ENCODE measurements at places on chromosomes 12 and 14.

DNA sequence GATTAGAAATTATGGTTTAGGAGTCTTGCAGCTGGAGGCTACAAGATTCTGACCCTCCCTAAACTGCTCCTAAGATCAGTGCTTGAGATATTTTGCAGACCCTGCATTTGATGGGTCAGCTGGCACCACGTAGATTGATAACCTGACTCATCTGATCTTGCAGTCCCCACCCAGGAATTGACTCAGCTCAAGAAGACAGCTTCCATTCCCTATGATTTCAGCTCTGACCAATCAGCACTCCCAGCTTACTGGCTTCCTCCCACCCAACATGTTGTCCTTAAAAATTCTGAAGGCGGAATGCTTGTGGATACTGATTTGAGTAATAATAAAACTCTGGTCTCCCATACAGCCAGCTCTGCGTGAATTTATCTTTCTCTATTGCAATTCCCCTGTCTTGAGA is 23.2 kb upstream of the MTHFD1 start:
- DNase-seq, result no peak

DNA sequence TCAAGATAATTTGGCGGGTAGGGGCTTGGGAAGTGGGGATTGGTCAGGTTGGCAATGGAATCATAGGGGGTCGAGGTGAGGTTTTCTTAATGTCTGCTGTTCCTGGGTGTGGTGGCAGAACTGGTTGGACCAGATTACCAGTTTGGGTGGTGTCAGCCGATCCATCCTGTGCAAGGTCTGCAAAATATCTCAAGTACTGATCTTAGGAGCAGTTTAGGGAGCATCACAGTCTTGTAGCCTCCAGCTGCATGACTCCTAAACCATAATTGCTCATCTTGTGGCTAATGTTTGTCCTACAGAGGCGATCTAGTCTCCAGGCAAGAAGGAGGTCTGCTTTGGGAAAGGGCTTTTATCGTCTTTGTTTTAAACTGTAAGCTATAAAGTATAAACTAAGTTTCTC is 868.4 kb downstream of the DIO2 start:
- DNase-seq, result no peak

- no peak for DNase-seq
These were observed 1296.9 kb upstream of the SEL1L start for GRCh38 chr14:82830596-82830995.

GRCh38 chr14:96297000-96297399 is 41.0 kb downstream of the BDKRB1 start:
- DNase-seq, result no peak

DNA sequence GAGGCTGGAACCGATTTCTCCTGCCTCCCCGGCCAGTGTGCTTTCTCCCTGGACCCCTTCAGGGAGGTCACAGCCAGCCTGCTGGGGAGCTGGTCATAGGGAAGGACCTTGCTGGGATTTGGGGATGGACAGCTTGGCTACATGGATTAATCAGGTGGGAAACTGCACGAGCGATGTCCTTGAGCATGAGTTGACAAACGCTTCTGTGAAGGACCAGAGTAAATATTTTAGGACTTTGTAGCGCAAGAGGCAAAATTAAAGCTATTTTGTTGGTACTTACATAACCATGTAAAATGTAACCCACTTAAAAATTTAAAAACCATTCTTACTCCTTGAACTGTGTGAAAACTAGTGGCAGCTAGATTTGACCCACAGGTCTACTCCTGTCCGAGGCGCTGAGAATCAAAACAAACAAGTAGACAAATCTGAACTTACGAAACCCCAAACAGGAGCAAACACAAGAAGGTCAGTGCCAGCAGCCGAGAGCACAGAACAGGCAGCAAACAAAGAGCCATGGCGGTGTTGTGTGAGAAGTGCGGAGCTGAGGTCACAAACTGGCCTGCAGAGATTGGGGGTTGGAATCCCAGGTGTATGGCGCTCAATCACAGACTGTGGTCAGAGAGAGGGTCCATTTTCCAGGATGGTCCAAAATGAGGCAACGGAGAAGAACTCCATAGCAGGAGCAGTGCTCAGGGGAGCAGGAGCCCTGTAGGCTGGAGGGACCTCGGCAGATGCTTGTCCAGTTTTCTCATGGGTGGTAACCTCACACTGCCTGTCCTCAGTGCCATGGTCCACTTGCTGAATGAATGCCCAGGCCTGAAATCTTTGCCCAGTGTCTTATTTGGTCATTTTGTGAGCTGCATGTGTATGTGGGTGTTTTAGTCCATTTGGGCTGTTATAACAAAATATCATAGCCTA is 79.2 kb upstream of the CLMN start:
- no peak for DNase-seq

DNA sequence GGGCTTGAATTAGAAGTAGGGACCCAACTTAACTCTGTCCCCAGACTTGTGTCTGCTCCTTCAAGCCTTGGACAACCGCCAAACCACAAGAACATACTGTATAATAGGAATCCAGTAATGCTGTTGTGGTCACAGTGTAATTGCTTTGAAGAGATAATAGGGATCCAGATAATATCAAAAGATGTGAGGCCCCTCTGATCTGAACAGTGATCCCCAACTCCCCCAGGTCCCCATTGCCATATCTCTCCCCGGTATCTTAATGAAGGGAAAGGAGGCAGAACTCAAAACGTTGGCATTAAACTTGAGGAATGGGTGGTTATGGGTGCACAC is 8.5 kb upstream of the PLEKHH1 start:
- DNase-seq, result no peak

- no peak for DNase-seq
These were observed 1.4 kb downstream of the PTPRR start for GRCh38 chr12:70919176-70919575.

- no peak for DNase-seq
These were observed 9.2 kb upstream of the TIGAR start for GRCh38 chr12:4311776-4312175.

- no peak for DNase-seq
These were observed 232.9 kb upstream of the CPNE8 start for GRCh38 chr12:39138268-39138667.

DNA sequence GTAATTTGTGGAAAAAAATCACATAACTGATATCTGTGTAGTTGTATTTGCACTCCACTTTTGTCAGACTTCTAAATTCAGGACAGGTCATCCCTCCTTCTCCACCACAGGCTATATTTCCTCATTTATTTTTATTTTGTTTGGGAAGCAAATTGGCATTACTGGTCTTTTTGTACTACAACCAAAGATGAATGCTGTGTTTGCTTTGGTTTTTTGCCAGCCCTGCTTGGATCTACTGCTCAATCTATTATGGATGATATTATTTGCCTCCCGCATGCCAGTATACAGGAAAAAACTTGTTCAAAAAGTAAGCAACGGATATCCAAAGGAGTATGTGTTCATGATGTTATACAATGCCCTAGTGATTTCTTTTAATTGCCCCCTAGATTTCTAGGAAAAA is 948.8 kb downstream of the TRHDE start:
- DNase-seq, result no peak

- no peak for DNase-seq
These were observed 20.5 kb downstream of the DERA start for GRCh38 chr12:15931590-15932053.

DNA sequence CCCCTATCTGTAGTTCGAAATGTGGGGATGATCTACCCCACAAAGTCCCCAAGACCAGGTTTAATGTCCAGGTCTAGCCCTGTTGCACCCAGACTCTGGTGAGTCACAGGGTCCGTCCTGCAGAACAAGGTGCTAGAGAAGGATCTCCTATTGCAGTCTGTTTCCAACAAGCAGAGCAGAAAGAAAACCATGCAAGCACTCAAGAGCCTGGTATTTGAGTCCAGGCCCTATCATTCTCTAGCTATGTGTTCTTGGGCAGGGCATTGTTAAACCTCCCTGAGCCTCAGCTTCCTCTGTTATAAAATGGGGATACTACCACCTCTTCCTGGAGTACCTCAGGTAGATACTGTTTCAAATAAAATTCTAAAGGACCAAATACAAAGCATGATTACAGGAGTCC is 24.4 kb downstream of the MAP3K9 start:
- DNase-seq, result no peak

DNA sequence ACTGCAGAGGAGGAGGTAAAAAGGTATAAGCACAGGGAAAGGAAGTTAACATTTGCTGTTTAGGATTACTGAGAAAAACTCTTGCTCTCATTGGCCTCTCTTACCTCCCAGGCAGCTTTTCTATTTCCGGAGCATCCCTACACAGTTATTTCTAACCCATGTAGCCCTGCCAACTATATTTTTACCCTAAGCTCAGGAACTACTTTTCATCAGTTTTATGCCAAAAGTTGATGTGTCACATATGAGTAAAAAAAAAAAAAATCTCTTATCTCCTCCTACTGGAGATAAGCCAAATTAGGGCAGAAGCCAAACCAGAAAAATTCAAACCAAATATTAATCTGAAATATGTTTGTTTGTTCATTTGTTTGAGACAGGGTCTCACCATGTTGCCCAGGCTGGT is 34.4 kb upstream of the PSMA6 start:
- no peak for DNase-seq

DNA sequence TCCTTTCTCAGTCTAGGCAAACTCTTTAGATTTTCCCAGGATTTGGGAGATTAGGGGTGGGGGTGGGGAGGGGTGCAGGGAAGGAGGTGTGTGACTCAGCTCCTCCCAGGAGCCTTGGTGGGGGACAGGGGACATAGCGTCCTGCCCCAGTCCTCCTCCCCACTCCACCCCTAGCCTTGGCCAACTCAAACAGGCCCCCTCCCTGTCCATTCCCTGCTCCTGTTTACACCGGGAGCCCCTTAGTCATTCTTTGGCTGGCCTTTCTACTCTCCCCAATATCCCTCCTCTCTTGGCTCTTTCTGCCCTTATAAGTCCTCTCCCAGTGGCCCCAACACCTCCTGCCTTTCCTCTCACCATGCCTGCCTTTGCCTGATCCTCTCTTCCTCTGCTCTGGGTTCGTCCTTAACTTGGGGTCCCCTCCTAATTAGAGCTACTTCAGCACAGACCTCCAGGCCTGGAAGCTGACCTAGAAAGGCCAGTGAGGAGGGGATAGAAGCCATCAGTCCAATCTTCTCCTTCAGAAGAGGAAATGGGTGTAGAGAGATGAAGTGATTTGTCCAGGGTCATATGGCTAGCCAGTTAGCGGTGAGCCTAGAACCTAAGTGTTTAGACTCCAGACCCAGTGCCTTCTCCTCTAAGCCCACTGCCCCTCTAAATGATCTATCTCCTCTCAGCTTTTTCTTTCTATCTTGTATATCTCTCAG is 2.3 kb upstream of the ITGA5 start:
- DNase-seq, result no peak

Measured in cortex of kidney (tissue), 1 donor.